ENCODE measurements at places on chromosomes 7 and 10.

DNA sequence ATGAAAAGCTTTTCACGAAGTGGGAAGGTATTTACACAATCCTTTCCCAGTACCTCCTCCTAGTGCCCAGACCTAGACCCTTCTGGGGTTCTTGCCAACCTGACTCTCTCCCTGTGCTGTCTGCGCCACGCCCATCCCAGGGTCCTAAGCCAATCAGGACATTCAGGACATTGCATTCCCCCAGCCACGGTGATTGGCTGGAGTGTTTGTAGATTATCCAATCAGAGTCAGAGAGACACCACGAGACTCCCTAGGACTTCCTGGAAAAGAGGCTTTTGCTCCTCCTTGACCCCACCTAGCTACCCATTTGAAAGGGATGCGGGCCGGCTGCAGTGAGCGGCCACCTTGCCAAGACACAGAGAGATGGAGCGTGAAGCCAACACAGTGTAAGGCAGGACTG is 3.5 kb upstream of the GDF2 start:
- no peak for DNase-seq

DNA sequence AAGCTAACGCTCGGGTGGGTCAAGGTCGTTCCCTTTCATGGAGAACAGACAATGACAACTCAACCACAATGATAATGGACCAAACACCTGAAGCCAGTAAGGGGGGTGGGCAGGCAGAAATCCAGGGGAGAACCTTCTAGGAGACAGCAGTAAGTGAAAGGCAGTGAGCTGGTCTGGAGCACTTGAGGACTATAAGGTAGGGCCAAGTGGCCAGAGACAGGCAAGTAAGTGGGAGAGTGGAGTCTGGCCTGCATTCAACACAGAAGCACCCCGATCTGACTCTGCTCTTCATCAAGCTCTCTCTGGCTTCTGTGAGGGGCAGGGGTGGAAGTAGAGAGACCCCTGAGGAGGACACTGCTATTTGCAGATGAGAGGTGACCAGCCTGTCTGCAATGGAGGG is 7.7 kb upstream of the IKZF1 start:
- DNase-seq = no peak

DNA sequence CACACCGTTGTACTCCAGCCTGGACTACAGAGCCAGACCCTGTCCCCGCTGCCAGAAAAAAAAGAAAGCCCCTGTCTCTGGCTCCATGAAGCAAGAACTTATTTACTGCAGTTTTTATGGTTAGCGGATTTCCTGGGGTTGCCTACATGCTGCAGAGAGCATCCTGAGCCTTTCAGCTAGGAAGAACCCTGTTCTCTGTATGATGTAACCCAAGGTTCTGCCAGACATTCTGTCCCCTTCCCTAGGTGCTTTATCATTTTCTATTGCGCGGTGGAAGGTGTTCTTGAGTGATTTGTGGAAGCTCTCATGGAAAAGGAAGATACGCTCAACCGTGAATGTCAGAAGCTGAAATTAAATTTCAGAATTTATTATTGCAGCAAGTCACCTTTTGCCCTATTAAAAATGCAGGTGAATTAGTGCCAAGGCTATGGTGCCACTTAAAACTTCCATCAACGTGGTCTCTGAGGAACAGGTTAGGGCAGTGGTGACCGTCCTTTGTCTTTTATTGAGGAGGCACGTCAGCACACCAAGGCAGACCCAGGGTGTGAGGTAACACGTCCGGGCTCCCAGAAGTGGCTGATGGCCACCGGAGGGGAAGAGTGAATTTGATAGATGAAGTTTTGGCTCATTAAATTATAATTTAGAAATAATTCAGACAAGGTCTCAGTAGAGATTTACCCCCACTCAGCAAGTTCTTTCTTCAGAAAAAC is 273.1 kb downstream of the PHTF2 start:
- DNase-seq = no peak

GRCh38 chr7:144256112-144256511 is 8.5 kb downstream of the OR2A7 start:
- DNase-seq = no peak

- no peak for DNase-seq
These were observed 444.0 kb upstream of the MGMT start for GRCh38 chr10:129023082-129023481.

DNA sequence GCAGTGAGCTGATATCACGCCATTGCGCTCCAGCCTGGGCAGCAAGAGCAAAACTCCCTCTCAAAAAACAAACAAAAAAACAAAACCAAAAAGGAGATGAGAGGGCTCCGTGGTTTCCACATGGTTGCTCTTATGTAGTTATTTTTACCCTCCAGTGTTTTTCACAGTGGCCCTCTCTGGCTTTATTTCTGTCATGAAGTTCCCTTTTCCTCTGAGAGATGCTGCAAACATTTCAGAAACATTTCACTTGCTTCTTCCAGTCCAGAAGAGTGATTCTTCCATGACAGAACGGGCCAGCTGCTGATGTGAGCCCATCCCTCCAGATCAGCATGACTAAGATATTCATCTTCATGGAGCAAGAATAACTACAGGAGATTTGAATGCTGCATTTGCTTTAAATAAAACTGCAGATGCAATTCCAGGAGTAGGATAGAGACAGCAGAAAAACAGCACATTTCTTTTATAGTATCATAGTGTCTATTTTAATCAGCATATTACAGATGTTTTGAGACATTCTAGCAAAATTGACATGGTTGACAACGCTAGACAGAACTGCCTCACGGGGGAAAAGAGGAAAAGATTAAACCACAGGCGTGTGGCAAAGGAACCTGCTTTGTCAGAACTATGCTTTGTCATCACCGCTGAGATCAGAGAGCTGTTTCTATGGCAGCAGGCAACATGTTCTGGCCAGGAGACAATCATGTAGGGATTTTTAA is 40.3 kb downstream of the NRCAM start:
- DNase-seq = peak; percentile 83

Measured in astrocyte of the spinal cord (primary cell).